Type B pancreatic cell (in vitro differentiated cells): ENCODE measurements at places on chromosomes 6 and 20. TPM values are rescaled to one million over a fixed set of nuclear protein-coding genes. Genes with fewer than 3 reads are reported as not detected.

- H3K4me1 ChIP-seq = no peaks in the 10 kb centered on the region
- no peak overlapping the region for H3K4me3 ChIP-seq
- DNase-seq = no peak
- no peak overlapping the region for H3K27ac ChIP-seq
- H3K27me3 ChIP-seq = no peaks in the 10 kb centered on the region
- no peaks in the 10 kb centered on the region for H3K36me3 ChIP-seq
Measured at GRCh38 chr6:143049611-143050010, 11.1 kb upstream of the AIG1 start.

DNA sequence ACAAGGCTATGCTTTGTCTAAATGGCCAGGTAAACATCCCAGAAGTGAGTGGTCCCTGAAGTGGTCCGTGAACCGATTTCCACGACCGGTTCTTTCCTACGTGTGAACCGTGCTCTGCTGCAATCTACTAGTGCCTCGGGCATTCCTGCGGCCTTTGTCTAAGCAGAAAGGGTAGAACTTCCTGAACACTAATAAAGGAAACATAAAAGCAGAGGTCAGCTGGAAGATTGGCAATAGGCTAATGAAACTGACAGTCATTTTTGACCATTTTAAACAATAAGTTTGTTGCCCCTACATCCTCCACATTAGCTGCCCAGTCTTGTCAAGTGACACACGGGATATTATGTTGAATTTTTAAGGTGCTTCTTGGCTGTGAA, 410.0 kb downstream of the PLCB1 start:
- no peak overlapping the region for H3K4me3 ChIP-seq
- peaks cover 9% of the 10 kb centered on the region for H3K4me1 ChIP-seq
- H3K27ac ChIP-seq = peak overlapping the region; percentile 52
- no peaks in the 10 kb centered on the region for H3K36me3 ChIP-seq
- DNase-seq = no peak

DNA sequence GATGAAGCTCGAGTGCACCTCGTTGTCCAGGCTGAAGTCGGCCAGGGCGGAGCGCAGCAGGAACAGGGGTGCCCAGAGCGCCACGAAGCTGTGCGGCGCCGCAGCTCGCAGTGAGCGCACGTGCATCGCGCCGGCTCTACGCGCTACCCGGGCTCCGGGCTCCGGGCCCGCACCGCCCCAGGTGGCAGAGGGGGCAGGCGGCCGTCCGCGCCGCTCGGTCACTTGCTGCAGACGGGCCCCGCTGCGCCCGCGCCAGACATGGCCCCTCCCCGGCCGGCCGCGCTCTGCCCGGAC, 497 bp downstream of the BMP7 start:
- peaks cover 52% of the 10 kb centered on the region for H3K4me1 ChIP-seq
- H3K27me3 ChIP-seq = peaks cover 18% of the 10 kb centered on the region
- H3K36me3 ChIP-seq = no peaks in the 10 kb centered on the region
- peak overlapping the region; percentile 89 for H3K4me3 ChIP-seq
- H3K27ac ChIP-seq = peak overlapping the region; percentile 70
- DNase-seq = no peak

DNA sequence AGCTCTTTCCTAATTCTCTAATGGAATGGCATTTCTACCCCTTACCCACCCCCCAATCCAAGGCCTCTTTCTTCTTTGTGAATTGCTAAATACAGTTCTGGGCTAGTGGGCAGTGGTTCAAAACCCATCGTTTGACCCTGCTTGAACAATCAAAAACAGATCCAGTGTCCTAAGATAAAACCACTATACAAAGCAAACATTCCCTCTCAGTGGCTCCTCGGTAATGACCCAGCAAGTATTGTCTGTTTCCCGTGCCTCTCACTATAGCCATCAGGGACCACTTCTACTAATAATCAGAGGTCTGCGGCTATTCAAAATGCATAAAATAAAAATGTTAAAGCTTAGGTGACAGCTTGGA, 143.5 kb upstream of the AKAP12 start:
- no peak for DNase-seq
- peaks cover 36% of the 10 kb centered on the region for H3K36me3 ChIP-seq
- H3K4me3 ChIP-seq = no peak overlapping the region
- H3K4me1 ChIP-seq = peaks cover 36% of the 10 kb centered on the region
- H3K27ac ChIP-seq = no peak overlapping the region
- no peaks in the 10 kb centered on the region for H3K27me3 ChIP-seq

- H3K4me3 ChIP-seq = no peak overlapping the region
- no peaks in the 10 kb centered on the region for H3K4me1 ChIP-seq
- peaks cover 35% of the 10 kb centered on the region for H3K36me3 ChIP-seq
- DNase-seq = no peak
- no peak overlapping the region for H3K27ac ChIP-seq
- no peaks in the 10 kb centered on the region for H3K27me3 ChIP-seq
Measured at GRCh38 chr20:3014179-3014578, 29.2 kb upstream of the GNRH2 start.

SYNJ2 gene
- 17.0 and 31.2 TPM in 2 replicates for total RNA-seq

GRCh38 chr6:35071347-35071994, 69.7 kb downstream of the TCP11 start:
- H3K4me1 ChIP-seq = peaks cover 8% of the 10 kb centered on the region
- no peaks in the 10 kb centered on the region for H3K27me3 ChIP-seq
- H3K36me3 ChIP-seq = peaks cover 19% of the 10 kb centered on the region
- no peak for DNase-seq
- no peak overlapping the region for H3K4me3 ChIP-seq
- H3K27ac ChIP-seq = no peak overlapping the region

SYS1 gene
- 29.2 and 47.4 TPM in 2 replicates for total RNA-seq

FOXC1 gene
- 20.8 and 53.5 TPM in 2 replicates for total RNA-seq

HFE gene
- total RNA-seq = 2.2 and 2.6 TPM in 2 replicates

- H3K27ac ChIP-seq = no peak overlapping the region
- peaks cover 4% of the 10 kb centered on the region for H3K4me1 ChIP-seq
- H3K4me3 ChIP-seq = no peak overlapping the region
- DNase-seq = no peak
- no peaks in the 10 kb centered on the region for H3K27me3 ChIP-seq
Measured at GRCh38 chr6:8888468-8888867, 453.1 kb upstream of the SLC35B3 start.

DNA sequence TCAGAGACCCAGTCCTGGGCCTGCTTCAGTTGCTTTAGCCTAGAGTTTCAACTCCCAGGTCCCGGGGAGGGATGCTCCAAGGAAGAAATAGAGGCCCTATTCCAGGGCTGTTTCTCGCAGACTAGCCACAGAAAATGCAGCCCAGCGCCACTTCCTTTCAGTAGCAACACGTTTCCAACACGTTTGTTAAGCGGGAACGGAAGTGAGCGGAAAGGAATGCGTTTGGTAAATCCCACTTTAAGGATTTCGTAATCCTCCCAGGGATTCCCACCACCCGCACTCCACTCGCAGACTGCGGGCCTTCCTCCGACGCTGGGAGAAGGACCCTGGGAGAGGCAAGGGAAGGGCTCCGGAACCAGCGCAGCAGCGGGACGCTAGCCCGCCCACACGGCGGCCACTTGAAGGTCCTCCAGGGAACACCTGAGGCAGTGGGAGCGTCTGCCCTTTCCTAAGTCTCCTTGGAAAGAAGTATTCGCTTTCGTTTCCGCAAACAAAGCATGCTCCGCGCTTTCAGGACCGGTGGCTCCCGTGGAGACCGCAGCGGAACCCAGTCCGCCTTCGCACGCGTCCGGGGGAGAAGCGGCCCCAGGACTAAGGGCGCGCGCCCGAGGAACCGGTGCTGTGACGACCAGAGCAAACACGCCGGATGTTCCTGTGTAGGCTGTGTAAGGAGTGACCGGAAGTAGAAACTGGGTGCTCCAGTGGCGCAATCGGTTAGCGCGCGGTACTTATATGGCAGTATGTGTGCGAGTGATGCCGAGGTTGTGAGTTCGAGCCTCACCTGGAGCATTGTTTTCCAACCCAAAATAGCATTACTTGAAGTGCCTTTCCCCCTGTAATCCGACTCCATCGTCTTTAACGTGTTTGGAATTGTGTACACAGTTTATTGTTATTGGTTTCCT, 227.6 kb upstream of the PRSS16 start:
- H3K4me3 ChIP-seq = peak overlapping the region; percentile 90
- peaks cover 7% of the 10 kb centered on the region for H3K36me3 ChIP-seq
- H3K4me1 ChIP-seq = peaks cover 19% of the 10 kb centered on the region
- H3K27me3 ChIP-seq = peaks cover 5% of the 10 kb centered on the region
- DNase-seq = peak; percentile 85

DNA sequence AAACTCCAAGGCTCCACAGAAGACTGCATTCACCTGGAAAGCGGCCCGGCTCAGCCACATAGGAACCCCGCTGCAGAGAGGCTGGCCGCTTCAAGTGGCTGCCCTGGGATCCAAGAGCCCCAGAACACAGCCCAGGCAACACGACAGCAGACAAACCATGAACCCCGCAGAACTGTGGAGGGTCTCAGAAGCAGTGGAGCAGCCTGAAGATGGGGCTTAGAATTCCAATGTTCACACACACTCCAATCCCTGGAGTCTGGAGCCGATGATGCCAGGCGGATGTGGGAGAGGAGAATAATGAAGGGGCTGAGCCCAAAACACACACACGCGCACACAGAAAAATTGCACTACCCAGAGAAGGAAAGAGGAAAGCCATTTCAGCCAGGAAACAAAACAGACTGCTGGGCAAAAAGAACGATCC, 52.4 kb downstream of the NINL start:
- H3K27ac ChIP-seq = no peak overlapping the region
- DNase-seq = no peak
- H3K4me3 ChIP-seq = no peak overlapping the region
- peaks cover 25% of the 10 kb centered on the region for H3K4me1 ChIP-seq

- no peak for DNase-seq
- H3K4me3 ChIP-seq = peak overlapping the region; percentile 83
- no peaks in the 10 kb centered on the region for H3K4me1 ChIP-seq
- peaks cover 8% of the 10 kb centered on the region for H3K27me3 ChIP-seq
- no peak overlapping the region for H3K27ac ChIP-seq
- H3K36me3 ChIP-seq = no peaks in the 10 kb centered on the region
Measured at GRCh38 chr20:43667341-43668132, 623 bp downstream of the MYBL2 start.

DNA sequence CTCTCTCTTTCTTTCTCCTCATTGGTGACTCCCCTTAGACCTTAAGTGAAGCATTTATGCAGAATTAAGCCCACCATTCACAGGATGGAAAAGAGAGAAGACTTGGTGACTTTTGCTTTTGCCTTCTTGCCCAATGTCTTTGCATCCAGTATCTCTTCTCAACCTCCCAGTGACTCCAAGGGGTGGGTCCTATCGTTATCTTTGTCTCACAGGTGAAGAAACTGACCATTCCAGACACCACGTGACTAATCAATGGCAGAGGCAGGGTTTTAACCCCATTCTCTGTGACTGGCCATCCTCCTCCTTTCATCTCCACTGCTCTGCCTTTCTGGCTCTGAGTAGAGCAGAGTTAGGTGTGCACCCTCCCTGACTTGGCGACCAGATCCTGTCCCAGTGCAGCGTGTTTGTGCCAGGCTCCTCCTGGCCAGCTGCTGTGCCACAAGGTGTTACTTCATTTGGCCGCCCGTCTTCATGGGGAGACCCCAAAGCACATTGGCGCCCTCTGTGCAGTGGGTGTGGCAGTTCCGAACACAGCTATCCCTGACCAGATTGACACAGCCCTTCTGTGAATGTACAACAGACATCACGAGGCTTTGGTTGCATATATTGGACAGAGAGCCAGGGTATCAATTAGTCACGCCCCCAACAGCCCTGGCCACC, 501.3 kb downstream of the CD83 start:
- no peaks in the 10 kb centered on the region for H3K36me3 ChIP-seq
- H3K4me1 ChIP-seq = peaks cover 46% of the 10 kb centered on the region
- H3K4me3 ChIP-seq = no peak overlapping the region
- H3K27ac ChIP-seq = no peak overlapping the region
- DNase-seq = no peak

CUL9 gene
- total RNA-seq = 29.5 and 49.5 TPM in 2 replicates

- H3K36me3 ChIP-seq = peaks cover 9% of the 10 kb centered on the region
- no peak for DNase-seq
Measured at GRCh38 chr6:16437095-16437494, 198.7 kb downstream of the GMPR start.

MAS1 gene
- not detected in 2 replicates for total RNA-seq

- DNase-seq = no peak
- H3K36me3 ChIP-seq = peaks cover 3% of the 10 kb centered on the region
- H3K4me3 ChIP-seq = no peak overlapping the region
- no peak overlapping the region for H3K27ac ChIP-seq
- no peaks in the 10 kb centered on the region for H3K27me3 ChIP-seq
Measured at GRCh38 chr20:63772781-63773518, 33.4 kb downstream of the SLC2A4RG start.

HCRTR2 gene
- total RNA-seq = 0.27 TPM in 1 of 2 replicates, not detected in the other

DNA sequence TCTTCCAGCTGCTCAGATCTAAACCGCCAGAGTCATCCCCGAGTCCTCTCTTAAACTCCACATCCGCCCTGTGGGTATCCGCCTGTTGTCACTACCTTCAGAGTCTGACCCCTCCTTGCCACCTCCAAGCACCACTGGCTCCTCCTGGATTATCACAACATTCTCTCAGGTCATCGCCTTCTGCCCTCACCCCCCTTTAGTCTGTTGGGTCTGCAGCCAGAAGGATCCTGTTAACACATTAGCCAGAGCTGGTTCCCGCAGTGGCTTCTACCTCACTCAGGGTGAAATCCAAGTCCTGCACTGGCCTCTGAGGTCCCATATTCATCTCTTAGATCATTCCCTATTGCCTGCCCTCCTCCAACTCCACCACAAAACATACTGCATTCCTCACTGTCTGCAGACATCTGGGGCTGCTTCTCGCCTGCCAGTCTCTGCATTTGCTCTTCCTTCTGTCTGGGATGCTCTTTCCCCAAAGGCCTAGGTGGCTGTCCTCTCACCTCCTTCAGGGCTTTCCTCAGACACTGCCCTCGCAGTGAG, 34.1 kb downstream of the TNXB start:
- H3K36me3 ChIP-seq = peaks cover 4% of the 10 kb centered on the region
- H3K27me3 ChIP-seq = no peaks in the 10 kb centered on the region
- no peak for DNase-seq
- H3K27ac ChIP-seq = peak overlapping the region; percentile 96
- no peak overlapping the region for H3K4me3 ChIP-seq

CPNE5 gene
- total RNA-seq = 0.14 and 0.72 TPM in 2 replicates

DNA sequence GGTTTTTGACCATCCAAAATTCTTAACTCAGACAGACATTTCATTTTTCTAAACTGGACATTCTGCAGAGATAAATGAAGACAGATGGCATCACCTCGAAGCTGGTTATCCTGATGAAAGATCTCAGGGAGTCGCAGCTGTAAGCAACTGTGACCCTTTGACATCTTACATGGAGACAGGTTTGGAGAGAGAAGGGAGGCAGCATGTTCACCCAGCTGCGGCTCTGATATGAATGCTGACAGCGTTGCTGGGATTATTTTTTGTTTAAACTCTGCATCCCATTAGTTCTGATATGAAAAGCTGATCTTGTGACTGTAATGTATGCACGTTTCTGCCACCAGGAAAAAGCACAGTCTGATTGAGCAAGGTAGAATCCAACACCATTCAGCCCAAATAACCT, 89.4 kb downstream of the C6orf118 start:
- peaks cover 11% of the 10 kb centered on the region for H3K27me3 ChIP-seq
- H3K4me3 ChIP-seq = no peak overlapping the region
- DNase-seq = no peak
- no peak overlapping the region for H3K27ac ChIP-seq
- no peaks in the 10 kb centered on the region for H3K36me3 ChIP-seq

GRCh38 chr6:39026175-39026574, 22.4 kb upstream of the GLP1R start:
- H3K27ac ChIP-seq = no peak overlapping the region
- H3K4me3 ChIP-seq = no peak overlapping the region
- peaks cover 30% of the 10 kb centered on the region for H3K4me1 ChIP-seq
- H3K27me3 ChIP-seq = peaks cover 10% of the 10 kb centered on the region
- no peak for DNase-seq
